ENCODE measurements at places on chromosomes 1 and 21. TPM values are rescaled to one million over a fixed set of nuclear protein-coding genes. Genes with fewer than 3 reads are reported as not detected.
A peak's percentile ranks its signal among the peaks of the same experiment; 100 is the strongest.

DNA sequence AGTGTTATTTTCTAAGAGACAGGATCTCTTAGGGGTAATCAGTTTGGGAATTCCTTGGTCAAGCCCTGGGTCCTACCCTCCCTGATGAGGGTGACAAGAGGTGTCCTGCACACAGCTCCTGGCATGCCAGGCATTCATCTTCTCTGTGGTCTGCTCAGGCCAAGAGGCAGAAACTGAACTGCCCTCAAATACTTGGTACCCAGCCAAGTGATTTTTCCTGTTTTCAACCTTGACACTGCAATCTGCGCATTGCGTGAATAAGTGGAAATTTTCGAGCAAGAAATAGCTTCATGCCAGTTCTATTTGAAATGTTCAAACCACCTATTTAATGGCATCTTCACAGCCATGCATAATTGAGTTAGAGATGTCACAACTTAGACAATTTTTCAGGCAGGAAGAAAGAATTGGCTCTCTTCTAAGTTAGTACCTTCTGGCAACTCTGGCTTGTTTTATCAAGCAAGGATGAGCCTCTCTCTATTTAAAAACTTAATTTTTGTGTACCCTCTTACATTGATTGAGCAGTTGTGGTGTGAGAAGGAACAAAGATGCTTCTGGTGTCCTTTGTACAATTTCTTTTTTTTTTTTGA is 27.0 kb downstream of the DNM3 start:
- no peak for DNase-seq

GRCh38 chr1:181583598-181583997 is 100.3 kb downstream of the CACNA1E start:
- DNase-seq, result peak; percentile 51

DNA sequence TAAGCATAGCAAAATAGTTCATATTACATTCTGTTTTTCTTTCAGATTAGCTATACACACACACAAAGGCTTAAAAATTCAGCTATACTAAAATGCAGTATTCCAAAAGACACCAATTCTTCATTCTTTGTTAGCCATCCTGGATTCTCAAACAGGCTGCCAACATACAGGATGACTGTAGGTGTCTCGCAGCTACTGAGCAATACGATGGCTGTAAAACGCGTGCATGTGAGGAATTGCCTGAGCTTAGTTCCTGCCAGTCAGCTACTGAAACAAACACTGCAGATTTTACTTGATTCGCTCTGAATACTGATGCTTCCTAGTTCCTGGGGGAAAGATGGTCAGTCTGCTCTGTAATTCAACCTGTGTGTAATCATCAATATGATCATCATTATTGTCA is 24.7 kb upstream of the HMGN1 start:
- DNase-seq, result peak; percentile 56

GRCh38 chr1:43821471-43821870 is 112.1 kb upstream of the ARTN start:
- no peak for DNase-seq

Gene NTMT2
- total RNA-seq, result not detected

Gene UROD
- 44.8 TPM for total RNA-seq

All from Caco-2 (cell line).